ENCODE measurements at places on chromosomes 5 and 9. TPM values are rescaled to one million over a fixed set of nuclear protein-coding genes. Genes with fewer than 3 reads are reported as not detected.

GRCh38 chr5:10743951-10744350, 17.1 kb downstream of the DAP start:
- DNase-seq, result no peak

GRCh38 chr9:128389395-128390149, 18.4 kb downstream of the URM1 start:
- DNase-seq, result no peak

GRCh38 chr5:166367391-166367790, 1924.1 kb upstream of the WWC1 start:
- no peak for DNase-seq

WHRN gene
- 2.4 TPM for total RNA-seq

DNA sequence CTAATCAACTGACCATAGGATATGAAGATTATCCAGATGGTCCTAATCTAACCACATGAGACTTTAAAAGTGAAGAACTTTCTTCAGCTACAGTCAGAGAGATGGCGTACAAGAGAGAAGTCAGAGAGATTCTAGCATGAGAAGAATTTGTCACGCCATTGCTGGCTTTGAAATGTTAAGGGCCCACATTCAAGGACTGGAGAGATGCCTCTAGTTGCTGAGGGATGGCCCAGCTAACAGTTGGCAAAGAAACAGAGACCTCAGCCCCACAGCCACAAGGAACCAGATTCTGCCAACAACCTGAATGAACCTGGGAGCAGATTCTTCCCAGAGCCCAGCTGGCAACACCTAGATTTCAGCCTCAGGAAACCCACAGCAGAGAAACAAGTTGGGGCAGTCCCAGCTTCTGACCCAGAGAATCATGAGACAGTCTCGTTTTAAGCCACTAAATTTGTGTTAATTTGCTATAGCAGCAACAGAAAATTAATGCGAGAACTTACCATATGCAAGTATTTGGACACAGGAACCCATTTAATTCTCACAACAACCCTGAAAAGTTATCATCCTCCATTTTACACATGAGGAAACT, 132.0 kb downstream of the MLLT3 start:
- no peak for DNase-seq

DNA sequence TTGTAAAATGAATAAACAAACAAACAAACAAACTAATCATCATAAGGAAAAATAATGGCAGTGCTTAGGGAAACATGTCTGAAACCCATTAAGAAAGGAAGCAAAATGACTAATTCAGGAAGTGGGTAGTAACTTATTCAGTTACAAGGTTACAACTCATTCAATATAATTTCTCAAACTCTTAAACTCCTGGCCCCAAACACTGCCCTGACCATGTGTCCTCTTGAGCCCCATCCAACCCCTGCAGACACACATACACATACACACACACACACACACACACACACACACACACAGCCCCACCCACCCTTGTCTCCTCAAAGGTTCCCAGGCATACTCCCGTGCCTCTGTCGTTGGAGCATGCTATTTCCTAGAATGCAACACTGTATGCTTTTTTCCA, 193.9 kb downstream of the SEC61B start:
- no peak for DNase-seq

DNA sequence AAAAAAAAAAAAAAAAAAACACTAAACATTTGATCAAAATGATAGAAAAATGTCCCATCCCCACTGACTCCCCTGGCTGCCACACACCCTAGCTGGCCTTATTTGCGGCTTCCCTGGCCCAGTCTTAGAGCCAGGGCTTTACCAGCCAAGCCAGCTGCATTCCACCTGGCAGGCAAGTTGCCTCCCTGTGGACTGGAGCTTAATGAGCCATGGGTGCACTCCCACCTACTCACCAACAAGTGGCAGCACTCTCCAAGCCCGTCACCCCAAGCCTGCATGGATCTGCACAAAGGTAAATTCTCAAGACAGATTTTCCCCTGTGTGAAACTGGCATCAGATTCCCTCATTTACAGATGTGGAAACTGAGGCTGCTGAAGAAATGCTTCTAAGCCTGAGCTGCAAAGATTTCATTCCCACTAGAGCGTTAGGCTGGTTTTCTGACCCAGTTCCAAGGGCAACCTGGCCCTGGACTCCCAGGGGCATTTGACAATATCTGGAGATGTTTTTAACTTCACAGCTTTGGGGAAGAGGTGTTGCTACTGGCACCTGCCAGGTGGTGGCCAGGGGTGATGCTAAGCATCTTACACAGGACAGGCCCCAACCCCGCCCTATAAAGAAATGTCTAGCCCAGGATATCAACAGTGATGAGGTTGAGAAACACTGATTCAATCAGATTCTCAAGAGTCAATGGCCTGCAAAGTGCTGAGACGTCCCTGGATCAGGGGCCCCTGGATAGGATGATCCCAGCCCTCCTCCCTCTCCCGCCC, 21.9 kb upstream of the VDAC1 start:
- no peak for DNase-seq

IFNA21 gene
- total RNA-seq, result not detected

TMC1 gene
- total RNA-seq, result 1.9 TPM

BRD3 gene
- total RNA-seq, result 11.6 TPM

DNA sequence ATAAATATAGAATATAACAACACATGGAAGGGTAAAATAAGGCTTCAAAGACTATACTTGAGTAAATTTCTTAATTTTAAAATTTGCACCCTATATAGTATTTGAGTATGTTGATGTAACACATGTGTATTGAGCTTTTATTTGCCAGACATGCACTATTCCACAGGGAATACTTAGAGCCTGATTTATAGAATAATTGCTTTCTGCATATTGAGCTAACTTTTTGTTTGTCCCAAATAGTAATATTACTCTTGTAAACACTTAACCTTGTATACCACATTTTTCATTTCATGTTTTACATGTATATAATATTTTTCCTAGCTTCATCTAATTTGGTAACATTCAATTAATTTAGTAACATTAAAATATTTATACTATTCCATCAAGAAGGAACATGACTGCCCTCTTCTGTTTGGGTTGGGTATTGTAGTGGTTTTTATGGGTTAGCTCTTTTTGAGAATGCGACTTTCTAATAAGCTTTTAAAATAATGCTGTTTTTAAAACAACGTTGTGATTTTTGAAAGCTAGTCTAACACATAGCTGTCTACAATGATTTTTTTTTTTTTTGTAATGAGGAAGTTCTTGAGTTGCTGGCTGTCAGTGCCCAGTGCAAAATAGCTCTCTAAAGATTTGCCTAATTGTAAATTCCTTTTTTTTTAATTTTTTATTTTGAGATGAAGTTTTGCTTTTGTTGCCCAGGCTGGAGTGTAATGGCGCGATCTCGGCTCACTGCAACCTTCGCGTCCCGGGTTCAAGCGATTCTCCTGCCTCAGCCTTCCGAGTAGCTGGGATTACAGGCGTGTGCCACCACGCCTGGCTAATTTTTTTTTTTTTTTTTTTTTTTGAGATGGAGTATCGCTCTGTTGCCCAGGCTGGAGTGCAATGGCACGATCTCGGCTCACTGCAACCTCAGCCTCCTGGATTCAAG, 4.8 kb downstream of the SUB1 start:
- DNase-seq, result no peak

DNA sequence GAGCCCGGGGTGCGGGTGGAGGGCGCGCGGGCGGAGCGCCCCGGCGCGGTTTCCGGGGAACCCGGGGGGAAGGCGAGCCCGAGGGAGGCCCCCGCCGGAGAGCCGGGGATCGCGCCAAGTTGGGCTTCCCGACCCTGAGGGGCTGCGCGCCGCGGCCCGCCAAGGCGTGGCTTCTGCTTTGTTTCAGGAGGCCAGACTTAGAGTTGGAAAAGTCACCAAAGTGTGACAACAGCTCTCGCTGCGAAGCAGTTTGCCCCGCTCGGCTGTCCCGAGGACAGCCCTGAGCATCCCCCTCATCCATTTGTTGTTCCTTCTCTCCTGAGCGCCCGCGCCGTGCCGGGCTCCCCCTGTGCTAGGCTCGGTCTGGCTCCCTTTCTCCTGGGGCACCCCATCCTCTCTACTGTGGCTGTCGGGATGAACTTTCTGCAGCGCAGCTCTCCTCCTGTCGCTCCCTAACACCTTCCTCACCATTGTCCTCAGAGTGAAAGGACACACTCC, 410 bp downstream of the GLIPR2 start:
- DNase-seq, result no peak

- no peak for DNase-seq
These were observed 9.4 kb downstream of the LCN12 start for GRCh38 chr9:136961279-136962065.

DNA sequence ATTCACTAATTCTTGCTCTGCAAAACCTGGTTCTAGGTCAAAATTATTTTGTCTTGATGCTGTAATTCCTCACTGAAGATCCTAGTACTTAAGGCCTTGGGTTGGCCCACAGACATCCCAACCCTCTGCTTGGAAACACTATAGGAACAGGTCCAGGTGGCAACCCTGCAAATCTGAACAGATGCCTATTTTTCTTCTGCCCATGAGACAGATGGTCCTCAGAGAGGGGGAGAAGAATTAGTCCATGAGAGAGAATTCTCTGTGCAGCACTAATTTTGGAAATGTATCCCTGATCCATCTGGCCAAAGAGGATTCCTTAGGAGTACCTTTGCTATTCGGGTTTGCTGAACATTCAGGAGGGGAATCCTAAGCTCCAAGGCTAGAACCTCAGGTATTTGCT, 156.3 kb downstream of the ELAVL2 start:
- DNase-seq, result no peak

ANGPTL2 gene
- total RNA-seq, result 37.7 TPM

DNA sequence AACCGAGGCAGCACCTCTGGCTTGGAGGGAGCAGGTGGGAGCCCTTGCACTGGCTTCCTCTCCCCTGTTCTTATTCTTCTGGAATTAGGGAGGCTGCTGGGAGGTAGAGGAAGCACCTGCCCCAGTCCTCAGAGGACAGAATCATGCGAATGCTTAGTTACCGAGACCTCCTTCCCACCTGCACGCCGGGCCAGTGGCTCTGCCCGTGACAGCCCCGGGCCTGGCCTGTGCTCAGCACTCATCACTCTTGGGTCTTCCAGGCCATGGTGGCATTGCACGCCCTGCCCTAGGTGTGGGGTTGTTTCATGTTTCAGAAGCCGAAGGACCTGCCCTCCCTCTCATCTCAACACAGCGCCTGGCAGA, 45.3 kb upstream of the NKD2 start:
- DNase-seq, result no peak

- no peak for DNase-seq
These were observed 137.5 kb downstream of the ARHGEF28 start for GRCh38 chr5:73763300-73764032.

ZFP37 gene
- 12.7 TPM for total RNA-seq

DNA sequence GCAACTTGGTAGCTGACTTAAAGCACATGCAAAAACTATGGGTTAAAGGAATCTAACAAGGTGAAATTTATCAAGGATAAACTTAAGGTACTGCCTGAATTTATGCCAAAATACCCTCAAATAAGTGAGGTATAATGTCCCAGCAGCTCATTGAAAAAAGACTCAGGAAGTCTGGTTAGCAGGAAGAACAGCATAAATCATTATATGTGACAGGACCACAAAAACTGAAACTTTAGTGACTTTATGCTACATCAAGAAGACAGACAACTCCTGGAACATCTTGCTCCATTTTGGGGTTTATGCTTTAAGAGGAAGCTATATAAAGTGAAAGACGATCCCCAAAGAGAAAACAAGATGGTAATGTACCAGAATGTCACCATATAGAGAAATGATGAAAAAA, 282.4 kb upstream of the ZNF462 start:
- DNase-seq, result no peak

- no peak for DNase-seq
These were observed 6.1 kb upstream of the C5orf58 start for GRCh38 chr5:170226661-170227060.

GRCh38 chr5:74940782-74941353, 74.7 kb upstream of the FAM169A start:
- no peak for DNase-seq

GRCh38 chr5:69494452-69494851, 1.9 kb downstream of the OCLN start:
- DNase-seq, result no peak

CATSPER3 gene
- not detected for total RNA-seq

MRPL50 gene
- 26.6 TPM for total RNA-seq

CCDC183 gene
- total RNA-seq, result 1.5 TPM

PDZD2 gene
- 8.1 TPM for total RNA-seq

GRCh38 chr9:116000748-116001329, 152.8 kb upstream of the PAPPA start:
- DNase-seq, result no peak

DNA sequence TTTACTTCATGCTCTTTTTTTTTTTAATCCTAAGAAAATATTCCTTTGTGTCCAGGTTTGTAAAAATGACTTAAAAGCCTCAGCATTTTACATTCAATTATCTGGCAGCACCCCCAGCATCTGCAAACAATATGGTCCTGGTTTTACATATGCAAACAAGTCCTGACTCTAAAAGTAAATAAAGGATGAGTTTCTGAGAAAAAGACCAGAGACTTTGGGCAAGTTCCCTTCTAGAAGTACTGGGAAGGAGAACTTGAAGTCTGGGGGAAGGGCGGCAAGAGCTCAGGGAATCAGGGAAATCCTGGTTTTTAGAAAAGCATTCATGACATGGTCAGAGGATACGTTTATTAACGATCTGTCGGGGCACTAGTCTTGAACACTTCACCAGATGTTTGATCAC, 25.8 kb downstream of the COL23A1 start:
- no peak for DNase-seq

PFN3 gene
- total RNA-seq, result not detected

AGXT2 gene
- not detected for total RNA-seq

RAB3C gene
- 2.0 TPM for total RNA-seq

- DNase-seq, result no peak
These were observed 46.4 kb downstream of the SYK start for GRCh38 chr9:90847971-90848370.

GRCh38 chr9:91193087-91193657, 168.5 kb downstream of the AUH start:
- peak; percentile 58 for DNase-seq

DRD1 gene
- total RNA-seq, result 4.2 TPM

DNA sequence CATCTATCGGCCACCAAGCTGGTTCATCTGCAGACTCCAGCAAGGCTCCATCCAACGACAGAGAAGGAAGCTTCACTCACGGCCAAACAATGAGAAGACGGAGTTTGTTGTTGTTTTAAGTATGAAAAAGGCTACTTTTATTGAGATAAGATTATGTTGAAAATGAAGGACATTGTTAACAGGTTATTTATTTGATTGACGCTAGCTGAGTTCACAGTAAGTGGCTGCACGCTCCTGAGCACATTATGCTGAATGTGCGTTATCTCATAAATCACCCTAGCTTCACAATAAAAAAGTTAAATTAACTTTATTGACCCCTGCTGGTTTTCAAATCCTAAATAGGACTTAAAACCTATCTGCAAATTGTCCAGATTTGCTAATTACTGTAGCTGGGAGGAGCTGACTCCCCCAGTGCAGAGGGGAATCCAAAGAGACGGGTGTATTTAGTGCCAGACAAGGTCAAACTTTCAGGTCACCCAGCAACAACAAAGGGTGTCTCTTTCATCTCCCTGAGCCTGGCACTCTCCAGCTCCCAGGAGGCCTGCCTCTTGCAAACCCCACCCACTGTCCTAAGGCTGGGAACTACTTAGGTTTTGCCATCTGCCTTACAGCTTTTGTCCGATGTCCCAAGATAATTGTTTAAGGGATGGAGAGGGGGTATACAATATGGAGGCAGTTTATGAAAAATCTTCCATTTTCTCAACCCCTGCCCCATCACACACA, 129.2 kb downstream of the ZDHHC21 start:
- no peak for DNase-seq

Data from urinary bladder (tissue), 4 donors.